ENCODE measurements at places on chromosomes 11 and 22.

- no peak for DNase-seq
These were observed 92.9 kb downstream of the DYNC2H1 start for GRCh38 chr11:103202048-103202651.

- DNase-seq: no peak
These were observed 711.6 kb upstream of the LRRC4C start for GRCh38 chr11:42171046-42171445.

DNA sequence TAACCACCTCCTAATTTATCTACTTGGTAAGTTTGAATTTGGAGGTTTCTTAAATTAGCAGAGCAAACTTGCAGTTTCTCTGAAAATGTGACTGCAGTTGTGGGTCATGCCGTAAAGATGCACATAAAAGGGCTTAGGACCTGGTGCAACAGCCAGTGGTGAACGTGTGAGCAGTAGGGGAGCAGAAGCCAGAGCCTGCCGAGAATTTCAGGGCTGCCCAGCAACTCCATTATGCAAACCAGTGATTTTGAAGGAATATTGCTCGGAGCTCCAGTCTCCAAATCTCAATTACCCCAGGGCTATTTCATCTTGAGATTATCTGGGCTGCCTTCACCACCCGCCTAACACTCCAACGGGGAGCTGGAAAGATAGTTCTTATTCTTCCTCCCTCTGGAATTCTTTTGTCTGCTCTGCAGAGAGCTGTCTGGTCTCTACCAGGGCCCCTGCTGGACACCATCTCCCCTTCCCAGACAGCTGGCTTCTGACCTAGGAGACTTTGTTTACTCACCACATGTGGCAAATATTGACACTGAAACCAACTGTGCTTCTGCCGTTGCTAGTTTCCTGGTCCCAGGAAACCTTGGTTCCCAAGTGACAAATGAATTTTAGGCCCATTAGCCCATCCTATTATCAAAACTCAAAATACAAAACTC lies 93.9 kb downstream of the DSCAML1 start:
- no peak for DNase-seq

DNA sequence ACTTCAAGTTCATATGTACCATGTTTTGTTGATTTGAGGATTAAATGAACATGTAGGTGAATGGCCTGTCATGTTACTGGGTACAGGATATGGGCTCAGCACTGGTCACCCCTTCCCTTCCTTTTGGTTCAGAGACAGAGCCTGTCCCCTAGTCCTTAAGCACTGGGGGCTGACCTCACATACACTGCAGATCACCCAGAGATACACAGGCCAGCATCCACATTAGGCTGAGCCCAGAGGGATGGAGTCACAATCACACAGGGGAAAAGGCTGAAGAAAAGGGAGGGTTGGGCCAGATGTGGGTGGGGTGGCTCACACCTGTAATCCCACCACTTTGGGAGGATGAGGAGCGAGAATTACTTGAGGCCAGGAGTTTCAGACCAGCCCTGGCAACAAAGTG lies 62.3 kb downstream of the IGLL5 start:
- DNase-seq: no peak

GRCh38 chr11:115500547-115501501 lies 3.4 kb downstream of the CADM1 start:
- DNase-seq: no peak

GRCh38 chr22:37681556-37682049 lies 4.5 kb upstream of the NOL12 start:
- DNase-seq: peak; percentile 40

DNA sequence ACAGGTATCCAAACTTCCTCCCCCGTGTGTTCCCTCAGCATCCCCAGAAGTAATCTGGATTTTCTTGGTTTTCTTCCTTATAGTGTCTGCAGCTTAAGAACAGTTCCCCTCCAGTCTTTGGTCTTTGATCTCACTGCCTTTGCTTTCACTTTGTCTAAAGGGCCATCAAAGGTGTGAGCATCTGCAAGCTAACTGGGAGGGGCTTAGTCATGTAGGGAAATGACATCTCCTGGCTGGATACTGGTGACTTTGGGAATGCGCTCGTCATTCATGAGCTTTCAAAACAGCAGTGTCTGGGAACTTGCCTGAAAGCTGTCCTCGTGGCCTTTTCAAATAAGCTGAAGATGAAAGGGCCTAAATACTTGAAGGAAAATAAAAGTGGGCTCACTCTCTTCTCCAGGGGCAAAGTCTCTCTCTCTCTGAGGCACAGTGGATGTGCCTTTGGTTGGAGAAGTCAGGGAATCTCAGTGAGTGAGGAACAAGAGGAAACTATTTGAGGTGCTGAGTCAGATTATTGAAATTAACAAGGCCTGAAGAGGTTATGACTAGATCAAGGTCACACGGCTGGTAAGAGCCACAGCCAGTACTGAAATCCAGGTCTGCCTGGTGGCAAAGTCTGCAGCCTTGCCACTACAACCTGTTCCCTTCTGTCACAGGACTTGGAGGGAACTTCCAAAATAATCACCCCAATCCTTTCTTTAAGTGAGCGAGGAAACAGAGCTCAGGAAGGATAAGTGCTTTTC lies 45.6 kb upstream of the TENM4 start:
- no peak for DNase-seq

GRCh38 chr11:83087035-83087434 lies 15.3 kb upstream of the RAB30 start:
- no peak for DNase-seq

GRCh38 chr11:73625696-73626318 lies 20.6 kb upstream of the PLEKHB1 start:
- peak; percentile 48 for DNase-seq

- no peak for DNase-seq
These were observed 17.6 kb downstream of the TIMP3 start for GRCh38 chr22:32819120-32819519.

- no peak for DNase-seq
These were observed 13.0 kb downstream of the MAML2 start for GRCh38 chr11:96329855-96330510.

DNA sequence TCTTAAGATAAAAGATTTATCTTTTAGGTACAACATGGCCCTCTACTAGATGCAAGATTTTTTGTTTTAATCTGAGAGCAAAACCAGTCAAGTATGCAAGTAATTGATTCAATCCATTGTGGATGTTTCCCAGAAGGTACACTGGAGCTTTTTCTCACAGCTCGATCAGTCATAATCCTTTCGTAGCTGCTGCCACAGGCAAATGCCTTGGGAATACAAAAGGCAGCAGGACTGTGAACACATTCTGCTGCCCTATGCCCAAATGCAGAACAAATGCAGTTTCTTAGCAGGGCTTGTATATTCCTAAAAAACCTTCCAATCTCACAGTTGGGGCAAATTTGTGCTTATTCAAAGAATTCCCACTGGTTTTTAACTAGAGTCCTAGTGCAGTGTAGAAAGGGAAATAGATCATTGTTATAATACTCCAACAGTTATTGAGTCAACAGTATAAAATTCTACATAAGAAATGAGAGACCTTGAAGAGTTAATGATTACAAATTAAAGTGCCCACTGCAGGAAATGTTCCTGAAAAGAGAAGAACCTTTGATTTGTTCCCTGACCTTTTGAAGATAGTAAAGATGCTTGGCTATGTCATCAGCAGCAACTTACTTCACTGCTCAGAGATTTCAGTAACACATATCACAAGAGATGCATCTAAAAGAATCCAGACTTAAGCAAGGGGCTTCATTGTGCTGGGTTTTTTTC lies 14.1 kb downstream of the LPXN start:
- DNase-seq: no peak

- no peak for DNase-seq
These were observed 53.0 kb downstream of the MICAL2 start for GRCh38 chr11:12163181-12163941.

DNA sequence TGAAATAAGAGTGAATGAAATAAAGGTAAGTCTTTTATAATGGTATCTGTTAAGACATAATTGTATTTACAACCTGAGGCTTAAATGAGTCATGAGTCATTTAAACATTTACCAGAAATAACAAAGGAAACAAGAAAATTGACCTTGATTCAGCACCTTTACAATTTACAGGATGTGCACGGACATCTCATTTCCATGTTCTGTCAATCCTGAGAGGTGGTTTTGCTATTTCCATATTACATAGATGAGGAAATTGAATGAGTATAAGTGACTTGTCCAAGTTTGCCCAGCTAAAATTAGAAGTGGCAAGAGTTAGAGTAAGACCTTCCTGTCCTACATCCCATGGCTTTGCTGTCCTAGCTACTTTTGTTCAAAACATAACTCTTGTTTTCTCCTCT lies 89.1 kb downstream of the TRIM44 start:
- no peak for DNase-seq

DNA sequence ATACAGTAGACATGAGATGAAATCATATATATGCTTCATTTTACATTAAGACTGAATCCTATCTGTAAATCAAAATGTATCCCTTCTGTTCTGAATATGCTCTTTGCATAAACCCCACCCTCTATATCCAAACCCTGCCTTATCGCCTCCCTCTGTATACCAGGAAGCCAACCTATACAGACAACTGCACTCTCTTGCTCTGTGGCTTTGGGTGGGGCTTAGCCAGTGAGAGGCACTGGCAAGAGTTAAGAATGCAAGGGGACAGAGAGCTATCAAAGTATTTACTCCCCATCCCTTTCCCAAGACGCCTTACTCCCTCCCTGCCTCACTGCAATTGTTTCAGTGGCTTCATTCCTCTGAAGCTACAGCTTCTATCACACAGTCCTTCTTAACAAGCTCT lies 309.8 kb downstream of the TTC28 start:
- no peak for DNase-seq

GRCh38 chr11:126636911-126637794 lies 281.7 kb downstream of the ST3GAL4 start:
- no peak for DNase-seq

GRCh38 chr11:125833016-125833415 lies at the start of gene PATE4:
Gene PATE4, plus strand, starts transcription at chr11:125833316. Its CDS starts 44 bp downstream, at chr11:125833360.
- no peak for DNase-seq

GRCh38 chr11:126703662-126704061 lies 296.9 kb downstream of the KIRREL3 start:
- DNase-seq: no peak

DNA sequence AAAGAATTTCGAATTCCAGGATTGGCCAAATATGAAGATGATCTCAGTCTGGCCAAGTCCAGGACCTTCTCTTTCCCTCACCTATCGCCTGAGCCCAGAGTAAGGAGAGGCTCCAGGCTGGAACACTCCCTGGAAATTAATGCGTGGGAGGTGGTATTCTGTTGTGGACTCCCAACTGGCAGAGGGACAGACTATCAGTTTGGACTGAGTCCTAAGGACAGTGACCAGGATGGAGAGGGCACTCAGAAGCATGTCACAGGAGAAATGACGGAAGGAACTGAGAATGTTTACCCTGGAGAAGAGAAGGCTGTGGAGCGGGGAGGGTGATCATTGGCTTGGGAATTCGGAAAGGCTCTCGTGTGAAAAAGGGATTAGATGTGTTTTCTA lies 84.4 kb downstream of the RPL27A start:
- no peak for DNase-seq

DNA sequence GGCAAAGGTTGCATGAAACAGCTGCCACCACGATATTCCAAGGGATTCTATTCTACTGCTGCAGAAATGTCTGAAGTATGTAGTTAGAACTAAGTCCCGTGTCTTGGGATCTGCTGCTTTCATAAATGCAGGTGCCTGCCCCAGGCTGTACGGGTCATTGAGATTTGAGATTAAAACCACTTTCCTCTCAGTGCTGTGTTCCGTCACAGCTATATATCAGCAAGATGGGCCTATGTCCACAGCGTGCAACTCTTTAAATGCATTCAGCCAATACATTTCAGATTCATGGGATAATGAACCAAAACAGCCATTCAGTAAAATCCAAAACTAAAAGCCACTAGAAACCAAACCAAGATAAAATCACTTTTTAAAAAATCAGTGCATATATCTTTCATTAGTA lies 107.3 kb upstream of the LUZP2 start:
- DNase-seq: no peak

GRCh38 chr11:64861227-64861975 lies 16.9 kb upstream of the CDC42BPG start:
- DNase-seq: no peak

DNA sequence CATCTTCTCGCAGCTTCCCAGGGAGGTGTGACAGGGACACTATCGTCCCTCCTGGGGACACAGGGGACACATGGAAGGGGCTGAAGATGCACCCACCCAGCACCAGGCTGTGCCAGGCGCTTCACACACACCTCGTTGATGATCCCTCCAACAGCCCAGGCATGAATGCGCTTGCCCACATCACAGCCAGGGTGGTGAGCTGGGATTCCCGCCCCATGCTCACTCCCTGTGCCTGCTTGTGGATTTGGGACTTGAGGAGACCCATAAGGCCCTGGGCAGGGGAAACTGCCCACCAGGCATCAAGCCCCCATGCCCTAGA lies 57.8 kb downstream of the OTOG start:
- DNase-seq: no peak

DNA sequence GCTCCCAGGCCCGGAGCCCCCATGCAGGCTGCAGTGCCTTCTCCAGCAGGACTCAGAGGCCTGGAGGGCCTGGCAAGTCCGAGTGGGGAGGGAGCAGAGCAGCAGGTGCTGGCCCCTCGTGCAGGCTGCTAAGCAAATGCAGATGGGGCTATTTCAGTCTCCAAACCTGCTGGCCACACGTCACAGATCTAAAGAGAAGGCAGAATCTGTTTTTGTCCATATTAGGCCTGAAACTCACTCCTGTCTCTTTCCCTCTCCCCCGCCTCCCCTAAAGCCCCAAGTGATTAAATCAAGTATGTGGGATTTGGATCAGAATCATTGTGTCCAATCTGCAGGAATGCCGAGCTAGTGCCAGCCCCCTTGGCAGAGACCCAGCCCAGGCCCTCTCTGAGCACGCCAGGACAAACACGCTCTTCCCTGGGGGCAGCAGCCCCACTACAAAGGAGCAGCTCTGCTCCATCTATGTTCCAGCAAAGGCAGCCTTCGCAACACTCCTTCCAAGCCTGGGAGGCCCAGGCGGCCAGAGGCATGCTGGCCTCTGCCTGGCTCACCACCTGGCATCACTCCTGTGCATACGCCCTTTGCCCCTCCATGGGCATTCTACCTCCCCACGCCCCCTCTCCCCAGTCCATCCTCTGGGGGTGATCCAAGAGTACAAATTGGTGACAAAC lies 26.5 kb downstream of the RPL27A start:
- no peak for DNase-seq

DNA sequence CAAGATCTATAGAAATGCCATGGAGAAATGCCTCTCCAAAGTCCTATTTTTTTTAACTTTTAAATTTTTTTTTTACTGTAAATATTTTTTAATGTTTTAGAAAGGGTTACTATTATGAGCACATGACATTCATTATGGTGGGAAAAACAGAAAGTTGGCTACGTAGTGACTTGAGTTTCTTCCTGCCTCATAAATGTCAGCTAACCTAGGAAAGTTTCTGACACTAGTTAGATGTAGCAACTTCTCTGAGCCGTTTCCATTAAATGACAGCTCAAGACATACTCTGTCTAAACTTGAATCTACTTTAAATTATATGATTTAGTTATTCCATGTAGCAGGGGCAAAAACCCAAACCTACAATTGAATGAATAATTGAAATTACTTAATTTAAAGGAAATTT lies 18.4 kb upstream of the CTSC start:
- no peak for DNase-seq

- no peak for DNase-seq
These were observed 12.2 kb downstream of the ARAP1 start for GRCh38 chr11:72740060-72740424.

Measured in stimulated activated CD4-positive, alpha-beta T cell treated with anti-CD3 and anti-CD28 coated beads, Interleukin-1b, Interleukin-23, amount 100 ng/mL, for 24 hours (primary cell).